ENCODE measurements at places on chromosomes 2 and 18.

DNA sequence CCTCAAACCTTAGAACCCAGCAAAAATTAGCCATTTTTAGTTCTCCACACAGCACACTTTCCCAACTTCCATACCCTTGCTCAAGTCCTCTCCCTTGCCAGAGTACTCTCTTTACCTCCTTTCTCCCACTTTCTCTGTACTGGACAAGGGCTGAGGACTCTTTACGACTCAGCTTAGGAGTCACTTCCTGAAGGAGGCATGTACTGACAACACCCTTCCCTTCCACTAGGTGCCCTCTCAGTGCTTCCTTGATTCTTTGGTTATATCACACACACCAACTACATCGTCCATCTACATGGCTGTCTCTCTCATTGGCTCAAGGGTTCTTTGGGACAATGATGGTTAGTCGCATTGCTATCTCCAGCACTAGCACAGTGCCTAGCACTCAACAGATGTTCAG is 5.2 kb upstream of the C18orf63 start:
- DNase-seq: no peak

DNA sequence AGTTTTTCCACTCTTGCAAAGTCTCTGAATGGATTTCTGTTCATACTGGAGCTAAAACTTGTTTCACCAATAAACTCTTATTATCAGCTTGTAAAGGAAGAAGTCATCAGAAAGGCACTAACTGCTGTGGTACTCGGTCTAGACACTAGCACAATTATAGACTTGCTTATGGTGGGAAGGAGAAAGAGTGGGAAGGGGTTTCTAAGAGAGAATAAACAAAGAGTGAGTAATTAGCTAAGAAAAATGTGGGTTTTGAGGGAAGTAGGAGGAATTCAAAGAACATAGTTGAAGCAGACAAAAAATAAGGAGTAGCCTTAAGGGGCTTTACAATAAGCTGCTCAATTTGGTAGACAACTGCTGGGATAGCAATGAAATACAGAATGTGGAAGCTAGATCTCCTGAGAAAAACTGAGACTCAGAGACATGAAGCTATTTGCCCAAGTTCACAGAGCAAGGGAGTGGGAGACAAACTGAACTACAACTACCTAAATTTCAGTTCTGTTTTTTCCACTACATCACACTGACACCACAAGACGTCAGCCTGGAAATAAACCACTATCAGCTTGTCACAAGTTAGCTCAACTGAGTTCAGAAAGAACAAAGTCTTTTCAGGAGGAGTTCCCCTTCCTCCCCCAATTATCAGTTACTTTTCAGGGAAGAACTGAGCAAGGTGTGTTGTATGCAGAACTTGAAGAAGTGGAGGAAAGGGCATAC is 59.7 kb downstream of the MAP4K3 start:
- DNase-seq: no peak

DNA sequence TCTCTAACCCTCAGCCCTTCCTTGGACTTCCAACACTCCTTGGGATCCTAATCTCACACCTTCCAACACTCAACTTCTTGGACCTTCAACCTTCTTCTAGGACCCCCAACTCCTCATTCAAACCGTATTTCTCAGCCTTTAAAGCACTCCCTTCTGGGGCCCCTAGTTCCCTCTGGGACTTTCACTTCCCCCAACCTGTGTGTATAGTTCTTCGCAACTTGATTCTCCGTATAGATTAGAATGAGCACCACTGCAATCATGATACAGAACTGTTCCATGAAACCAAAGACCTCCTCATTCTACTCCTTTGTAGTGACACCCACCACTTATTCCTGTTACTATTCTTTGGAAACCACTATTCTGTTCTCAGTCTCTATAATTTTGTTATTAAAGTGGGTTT is 62.0 kb upstream of the NFU1 start:
- no peak for DNase-seq

GRCh38 chr2:141878016-141878415 is 252.8 kb downstream of the LRP1B start:
- DNase-seq: no peak

- no peak for DNase-seq
Observed at GRCh38 chr18:76545433-76546087, 50.5 kb upstream of the ZNF516 start.

DNA sequence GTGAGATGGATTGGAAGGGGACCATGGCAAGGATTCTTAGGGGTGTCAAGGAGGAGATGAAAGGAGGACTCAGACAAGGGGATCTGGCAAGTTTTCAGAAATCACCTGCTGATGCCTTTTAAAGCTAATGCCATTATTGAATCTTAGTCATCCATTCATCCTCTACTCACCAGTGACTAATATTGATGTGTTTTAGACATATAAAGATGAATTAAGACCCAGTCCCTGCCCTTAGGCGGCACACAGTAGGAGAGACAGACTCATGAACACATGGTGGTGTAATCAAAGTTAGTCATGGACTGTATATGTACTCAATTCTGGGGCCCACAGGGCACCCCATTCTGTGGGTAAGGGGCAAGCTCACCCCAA is 56.5 kb upstream of the ATL2 start:
- DNase-seq: no peak

DNA sequence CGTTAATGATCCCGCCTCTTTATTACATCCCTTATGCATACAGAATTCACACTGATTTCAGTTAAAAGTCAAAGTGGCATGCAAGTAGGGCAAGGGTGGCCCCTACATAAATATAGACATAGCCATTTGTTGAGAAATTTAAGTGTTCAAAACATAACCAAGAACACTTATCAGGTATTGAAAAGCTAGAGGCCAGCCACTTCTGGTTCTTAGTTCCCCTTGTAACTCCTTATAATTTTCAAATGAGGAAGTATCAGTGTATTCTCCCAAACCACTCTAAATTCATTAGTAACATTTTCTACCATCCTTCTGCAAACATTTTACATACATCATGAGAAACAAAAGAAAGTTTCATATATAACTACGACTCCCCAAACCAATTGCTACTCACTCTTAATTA is 5.8 kb upstream of the ARL5A start:
- DNase-seq: no peak

DNA sequence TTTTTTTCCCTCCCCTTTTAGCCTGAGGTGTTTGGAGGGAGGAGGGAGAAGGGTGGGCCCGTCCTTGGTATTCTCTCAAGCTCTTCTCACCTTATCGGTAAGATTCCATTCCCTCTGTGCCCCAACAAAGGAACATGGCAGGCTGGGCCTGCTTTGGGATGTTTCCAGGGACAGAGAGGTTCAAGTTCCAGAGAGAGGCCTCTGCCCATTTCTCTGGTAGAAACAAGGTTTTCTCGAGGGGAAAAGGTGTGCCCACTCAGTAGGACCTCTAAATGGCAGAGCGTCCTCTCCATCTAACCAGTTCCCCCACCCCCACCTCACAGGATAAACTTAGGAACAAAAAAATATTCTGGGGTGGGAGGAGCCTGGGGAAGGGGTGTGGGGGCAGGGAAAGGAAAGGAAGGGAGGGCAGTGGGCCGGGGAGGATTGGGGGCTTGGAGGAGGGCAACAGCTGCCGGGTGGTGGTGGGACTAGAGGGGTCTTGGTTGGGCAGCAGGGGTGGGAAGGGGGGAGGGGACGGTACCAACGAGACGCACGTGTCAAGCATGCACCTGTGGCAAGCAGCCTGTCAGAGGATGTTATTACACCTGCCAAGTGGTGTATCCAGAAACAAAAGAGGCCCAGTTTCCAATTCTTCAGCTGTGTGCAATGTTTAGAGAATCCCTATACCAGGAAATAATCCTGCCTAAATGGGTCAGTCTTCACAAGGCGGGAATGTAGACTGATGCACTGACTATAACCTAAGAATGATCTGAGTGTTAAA is 2.1 kb downstream of the PCBP1 start:
- DNase-seq: no peak

GRCh38 chr2:74924463-74925265 is 33.8 kb upstream of the POLE4 start:
- DNase-seq: no peak

DNA sequence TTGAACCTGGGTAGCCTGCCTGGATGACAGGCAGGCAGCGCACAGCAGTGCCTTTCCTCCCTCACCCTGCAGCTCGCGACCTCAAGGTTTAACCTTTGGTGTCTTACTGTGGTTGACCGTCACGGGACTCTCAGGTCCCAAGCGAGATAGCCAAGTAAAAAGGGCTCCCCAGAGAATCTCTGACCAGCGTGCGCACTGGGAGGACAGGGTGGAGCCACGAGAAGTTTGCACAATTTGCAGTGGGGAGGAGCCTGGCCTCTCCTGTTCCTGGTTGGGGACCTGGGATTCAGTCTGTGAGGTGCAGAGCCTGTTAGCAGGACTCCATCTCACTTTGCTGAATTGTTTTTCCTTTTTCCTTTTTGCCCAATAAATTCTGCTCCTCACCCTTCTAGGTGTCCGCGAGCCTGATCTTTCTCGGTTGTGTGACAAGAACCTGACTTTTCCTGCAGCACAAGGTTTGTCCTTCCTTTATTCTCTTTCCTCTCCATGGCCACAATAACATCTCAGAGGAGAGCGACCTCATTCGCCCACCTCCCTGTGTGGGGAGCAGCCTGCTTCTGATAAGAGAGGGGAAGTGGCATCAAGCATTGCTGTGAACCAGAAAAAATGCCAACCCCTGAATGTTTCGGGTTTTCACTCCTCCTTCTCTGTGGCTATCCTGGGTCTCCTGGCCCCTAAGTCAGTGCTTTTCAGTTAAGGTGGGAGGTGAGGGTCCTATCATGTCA is 36.2 kb downstream of the POU3F3 start:
- DNase-seq: no peak

DNA sequence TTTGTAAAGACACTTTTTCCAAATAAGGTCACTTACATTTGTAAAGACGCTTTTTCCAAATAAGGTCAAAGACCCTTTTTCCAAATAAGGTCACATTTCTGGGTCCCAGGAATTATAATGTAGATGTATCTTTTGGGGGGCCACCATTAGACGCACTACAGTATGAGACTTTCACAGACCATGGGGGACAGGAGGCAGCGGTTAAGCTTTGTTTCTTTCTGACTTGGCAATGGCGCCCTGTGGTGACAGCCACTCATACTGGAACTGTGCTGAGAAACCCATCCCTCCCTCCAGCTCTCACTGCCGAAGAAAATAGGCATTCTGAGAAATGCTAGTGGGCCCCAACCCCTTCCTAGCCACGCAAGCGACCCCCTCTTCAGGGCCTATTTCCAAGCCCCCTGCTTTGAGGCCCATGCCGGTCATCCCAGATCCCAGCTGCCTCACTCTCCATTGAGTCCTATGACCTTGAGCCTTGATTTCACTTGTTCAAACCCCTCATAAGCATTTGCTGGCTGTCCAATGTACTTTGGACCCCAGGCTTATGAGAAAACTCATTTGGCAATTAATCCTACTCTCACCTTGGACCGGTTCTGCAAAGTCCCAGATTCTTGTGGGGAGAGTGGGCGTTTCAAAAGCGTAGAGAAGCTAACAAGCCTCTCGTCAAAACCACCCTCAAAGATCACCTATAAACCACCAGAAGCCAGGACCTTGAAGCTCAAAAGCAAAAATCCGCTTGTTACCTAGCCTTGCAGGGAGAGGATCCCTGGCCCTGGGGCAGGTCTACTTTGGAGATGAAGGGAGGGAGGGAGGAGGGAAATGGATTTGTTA is 11.3 kb upstream of the SPATA3 start:
- no peak for DNase-seq

GRCh38 chr2:42339191-42339912 is 21.7 kb downstream of the COX7A2L start:
- no peak for DNase-seq

- no peak for DNase-seq
Observed at GRCh38 chr18:59303006-59303405, 15.4 kb downstream of the CPLX4 start.

GRCh38 chr2:45132551-45132950 is 123.3 kb upstream of the SIX2 start:
- no peak for DNase-seq

- no peak for DNase-seq
Observed at GRCh38 chr2:191679818-191680600, 2.1 kb downstream of the NABP1 start.

GRCh38 chr2:134041877-134042276 is 212.0 kb upstream of the MGAT5 start:
- DNase-seq: no peak

All from H54 (cell line).